Glutamatergic neuron (in vitro differentiated cells): ENCODE measurements at places on chromosomes 12 and 14. TPM values are rescaled to one million over a fixed set of nuclear protein-coding genes. Genes with fewer than 3 reads are reported as not detected.

Gene TMX1
- total RNA-seq: 39.1 TPM

Gene IRAK4
- total RNA-seq: 12.1 TPM

DNA sequence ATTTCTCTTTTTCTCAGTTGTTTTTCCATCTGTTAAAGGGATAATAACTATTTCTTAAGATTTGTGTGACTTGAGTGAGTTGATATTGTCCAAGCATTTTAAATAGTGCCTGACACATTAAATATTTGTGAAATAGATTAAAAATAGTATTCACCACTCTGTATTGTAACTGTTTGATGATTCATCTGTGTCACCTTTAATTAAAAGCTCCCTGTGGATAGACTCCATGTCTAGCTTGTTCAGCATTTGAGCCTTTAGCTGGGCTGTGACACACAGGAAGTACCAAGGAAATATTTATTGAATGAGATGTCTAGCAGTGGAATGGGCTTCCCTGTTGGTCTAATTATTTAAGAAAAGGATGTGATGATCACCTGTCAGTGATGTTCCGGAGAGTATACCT is 1.8 kb upstream of the GLIPR1L2 start:
- no peak for DNase-seq

GRCh38 chr14:64572386-64573104 is 22.8 kb downstream of the PPP1R36 start:
- no peak for DNase-seq

DNA sequence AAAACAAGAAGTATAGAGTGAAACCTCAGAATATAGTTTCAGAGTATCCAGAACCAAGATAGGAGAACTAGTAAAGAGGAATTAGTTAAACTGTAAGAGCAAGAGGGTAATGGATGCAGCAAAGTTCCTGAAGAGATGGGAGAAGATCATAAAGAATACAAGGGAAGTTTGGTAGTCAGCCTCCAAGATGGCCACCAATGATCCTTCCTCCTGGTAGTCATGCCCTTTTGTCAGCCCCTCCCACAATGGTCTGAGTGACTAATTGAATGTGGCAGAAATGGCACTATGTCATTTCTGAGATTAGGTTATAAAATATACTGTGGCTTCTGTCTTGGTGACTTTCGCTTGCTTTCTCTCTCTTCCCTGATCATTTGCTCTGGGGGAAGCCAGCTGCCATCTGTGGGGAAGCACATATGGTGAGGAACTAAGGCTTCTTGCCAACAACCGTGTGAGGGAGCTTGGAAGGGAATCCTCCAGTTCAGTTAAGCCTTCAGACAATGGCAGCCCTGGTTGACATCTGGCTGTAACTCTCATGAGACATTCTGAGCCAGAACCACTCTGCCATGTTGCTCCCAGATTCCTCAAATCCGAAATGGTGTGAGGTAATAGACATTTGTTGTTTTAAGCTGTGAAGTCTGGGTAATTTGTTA is 55.3 kb upstream of the AMN1 start:
- DNase-seq: peak; percentile 49
